ENCODE measurements at places on chromosomes 1 and 21. TPM values are rescaled to one million over a fixed set of nuclear protein-coding genes. Genes with fewer than 3 reads are reported as not detected.

Gene SIK1
- 0.12 TPM for total RNA-seq

Gene MAD2L2
- total RNA-seq: 38.9 TPM

Gene LHX8
- total RNA-seq: 0.59 TPM

Gene DPT
- 5.5 TPM for total RNA-seq

Gene SESN2
- total RNA-seq: 18.4 TPM

Gene PSMD4
- 293 TPM for total RNA-seq

Gene AMY2A
- total RNA-seq: not detected

Gene FCAMR
- total RNA-seq: not detected

Gene FCRL4
- total RNA-seq: not detected

Gene RCSD1
- total RNA-seq: 0.08 TPM

Gene OLFML2B
- 16.8 TPM for total RNA-seq

Gene KRTAP7-1
- not detected for total RNA-seq

Gene HMGCS2
- total RNA-seq: not detected

Gene C1orf105
- not detected for total RNA-seq

Gene TP73
- total RNA-seq: not detected

Gene PIP5K1A
- 49.6 TPM for total RNA-seq

Gene DAB1
- not detected for total RNA-seq

Gene HFM1
- total RNA-seq: 0.08 TPM

Gene OR14K1
- not detected for total RNA-seq

Gene ACTL8
- total RNA-seq: 0.47 TPM

Gene RPE65
- not detected for total RNA-seq

Gene TMEM82
- total RNA-seq: not detected

Gene KIF26B
- 10.6 TPM for total RNA-seq

Gene S100A2
- 1.1 TPM for total RNA-seq

Gene LCE1F
- not detected for total RNA-seq

Gene C1orf185
- not detected for total RNA-seq

Gene PLA2G2D
- not detected for total RNA-seq

Gene MYBPHL
- total RNA-seq: not detected

Gene S1PR1
- total RNA-seq: 2.5 TPM

Gene BATF3
- 0.60 TPM for total RNA-seq

Gene ANGPTL3
- total RNA-seq: not detected

Gene PER3
- total RNA-seq: 2.0 TPM

Gene HPCA
- not detected for total RNA-seq

Gene DIO1
- total RNA-seq: not detected

Gene STUM
- 0.23 TPM for total RNA-seq

Gene AP4B1
- 12.9 TPM for total RNA-seq

Gene CD1E
- total RNA-seq: not detected

Gene REN
- not detected for total RNA-seq

Gene KCNT2
- total RNA-seq: 2.9 TPM

Gene FCGR1A
- not detected for total RNA-seq

Gene DCAF6
- 70.4 TPM for total RNA-seq

All from smooth muscle cell of the coronary artery (primary cell).